ENCODE measurements at places on chromosomes 16 and 17. TPM values are rescaled to one million over a fixed set of nuclear protein-coding genes. Genes with fewer than 3 reads are reported as not detected.

HSD17B1 gene
- total RNA-seq = 0.62 TPM

KRTAP17-1 gene
- total RNA-seq = not detected

CTRB1 gene
- total RNA-seq = not detected

NKD1 gene
- 2.2 TPM for total RNA-seq
